ENCODE measurements at places on chromosomes 6 and 20.

- DNase-seq, result no peak
Measured at GRCh38 chr6:46815130-46815529, 21.9 kb downstream of the MEP1A start.

GRCh38 chr6:167979436-167980139 is 17.9 kb upstream of the KIF25 start:
- DNase-seq, result no peak

- no peak for DNase-seq
Measured at GRCh38 chr20:45827030-45827652, at the start of gene TNNC2. TSS of gene TNNC2 (minus strand) at chr20:45827312. CDS start at chr20:45827248, 64 bp downstream.

DNA sequence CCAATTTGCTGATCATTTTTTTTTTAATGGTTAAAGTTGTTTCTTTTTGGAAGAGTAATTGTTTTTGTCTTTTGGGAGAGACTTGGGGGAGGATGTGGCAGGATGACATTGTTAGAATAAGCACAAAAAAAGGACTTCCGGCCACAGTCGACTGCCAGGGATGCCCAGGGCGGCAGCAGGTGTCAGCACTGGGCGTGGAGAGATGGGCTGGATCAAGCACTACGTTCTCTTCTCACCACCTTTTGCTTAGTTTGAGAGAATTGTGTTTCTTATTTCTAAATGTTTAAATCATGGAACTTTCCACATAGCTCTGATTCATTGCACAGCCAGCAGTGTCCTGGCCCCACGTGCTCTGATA is 104.6 kb upstream of the FRMD1 start:
- DNase-seq, result no peak

GRCh38 chr20:62571669-62572344 is 70.5 kb upstream of the SLCO4A1 start:
- DNase-seq, result no peak

- no peak for DNase-seq
Measured at GRCh38 chr20:539848-540247, 3.7 kb downstream of the CSNK2A1 start.

DNA sequence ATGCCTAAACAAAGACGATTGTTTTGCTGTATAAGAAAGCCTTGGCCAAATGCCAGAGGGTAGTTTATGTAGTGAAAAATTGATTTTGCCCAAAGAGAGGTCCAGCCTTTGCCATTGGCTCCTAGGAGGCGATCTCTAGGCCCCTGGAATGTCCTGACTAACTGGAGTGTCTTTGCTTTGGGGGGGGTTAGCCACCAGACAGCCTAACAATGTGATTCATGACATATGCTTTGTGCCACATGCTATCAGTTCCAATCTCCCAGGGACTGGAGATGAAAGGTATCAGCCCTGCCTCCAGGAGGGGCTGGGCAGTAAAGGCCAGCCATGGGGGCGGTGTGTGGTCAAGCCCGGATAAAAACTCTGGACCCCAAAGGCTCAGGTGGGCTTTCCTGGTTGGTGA is 32.7 kb upstream of the TUBB2A start:
- DNase-seq, result no peak

DNA sequence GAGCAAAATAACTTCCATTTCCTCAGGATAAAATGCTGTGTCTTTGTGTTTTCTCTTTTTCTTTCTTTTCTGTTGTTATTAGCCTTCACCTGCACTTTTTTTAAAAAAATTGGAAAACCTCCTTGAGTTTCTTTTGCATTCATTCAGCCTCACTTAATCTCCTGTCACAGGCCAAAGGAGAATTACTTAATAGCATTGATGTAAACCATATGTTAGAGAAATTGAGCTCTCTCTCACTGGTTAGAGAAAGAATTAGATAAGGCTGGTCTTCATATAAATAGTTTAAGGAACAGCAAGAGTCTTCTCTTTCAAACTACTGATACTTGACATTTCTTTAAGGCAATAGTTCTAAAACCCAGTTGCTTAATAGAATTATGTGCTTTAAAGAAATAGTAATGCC is 564.2 kb downstream of the TFAP2B start:
- DNase-seq, result no peak

GRCh38 chr6:3209114-3210023 is 18.1 kb downstream of the TUBB2B start:
- no peak for DNase-seq

DNA sequence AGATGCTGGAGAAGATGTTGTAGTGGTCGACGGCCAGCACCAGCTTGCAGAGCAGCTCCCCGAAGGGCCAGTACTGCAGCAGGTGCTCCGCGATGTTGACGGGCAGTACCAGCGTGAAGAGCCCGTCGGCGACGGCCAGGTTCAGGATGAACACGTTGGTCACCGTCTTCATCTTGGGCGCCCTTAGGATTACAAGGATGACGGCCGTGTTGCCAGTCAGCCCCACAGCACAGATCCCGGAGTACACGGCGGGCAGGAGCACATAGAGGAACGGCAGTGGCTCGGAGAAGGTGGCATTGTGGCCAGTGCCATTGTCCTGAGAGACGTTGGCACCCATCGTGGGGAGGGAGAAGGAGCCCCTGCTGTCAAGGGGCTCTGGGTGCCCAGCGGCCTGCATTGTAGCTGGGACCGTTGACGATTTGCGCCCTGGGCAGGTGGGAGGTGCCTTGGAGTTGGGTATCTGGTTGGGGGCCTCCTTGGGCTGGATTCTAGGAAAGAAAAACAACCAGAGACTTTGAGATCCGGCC is 867 bp downstream of the NPBWR2 start:
- DNase-seq, result no peak

- DNase-seq, result no peak
Measured at GRCh38 chr6:36132246-36132895, 2.1 kb downstream of the MAPK13 start.

DNA sequence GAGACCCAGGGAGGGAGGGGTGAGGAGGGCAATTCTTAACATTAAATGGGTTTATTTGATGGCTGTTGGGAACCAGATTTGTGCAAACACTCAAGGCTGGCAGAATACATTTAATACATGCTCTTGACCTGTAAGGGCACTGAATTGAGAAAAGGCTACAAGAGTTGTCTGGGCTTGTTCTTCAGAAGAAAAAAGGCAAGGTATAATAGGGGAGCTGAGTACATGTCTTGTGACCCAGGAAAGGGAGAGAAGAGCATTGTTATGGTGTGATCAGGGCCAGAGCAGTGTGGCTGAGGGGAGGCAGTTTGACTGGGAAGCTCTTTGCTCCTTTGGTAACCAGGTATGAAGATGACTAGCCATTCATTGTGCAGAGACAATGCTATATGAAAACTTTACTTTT is 18.9 kb downstream of the KLHL31 start:
- no peak for DNase-seq

DNA sequence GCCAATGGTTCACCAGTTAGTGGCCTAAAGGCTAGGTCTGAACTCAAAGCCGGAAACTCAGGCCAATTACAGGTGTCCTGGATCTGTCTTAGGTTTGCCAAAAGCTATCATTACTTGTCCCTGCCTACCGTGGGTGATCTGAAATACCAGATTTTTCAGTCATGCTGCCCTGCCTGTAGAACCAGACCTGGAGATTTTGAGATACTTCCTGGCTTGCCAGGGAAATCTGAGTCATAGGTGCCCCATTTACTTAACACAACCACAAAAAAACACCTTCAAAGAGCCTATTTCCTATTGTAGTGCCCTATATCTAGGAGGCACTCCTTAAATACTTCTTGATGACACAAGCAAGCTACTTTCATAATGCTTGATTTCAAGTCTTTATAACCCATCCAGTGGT is 13.9 kb upstream of the RANBP9 start:
- DNase-seq, result no peak

DNA sequence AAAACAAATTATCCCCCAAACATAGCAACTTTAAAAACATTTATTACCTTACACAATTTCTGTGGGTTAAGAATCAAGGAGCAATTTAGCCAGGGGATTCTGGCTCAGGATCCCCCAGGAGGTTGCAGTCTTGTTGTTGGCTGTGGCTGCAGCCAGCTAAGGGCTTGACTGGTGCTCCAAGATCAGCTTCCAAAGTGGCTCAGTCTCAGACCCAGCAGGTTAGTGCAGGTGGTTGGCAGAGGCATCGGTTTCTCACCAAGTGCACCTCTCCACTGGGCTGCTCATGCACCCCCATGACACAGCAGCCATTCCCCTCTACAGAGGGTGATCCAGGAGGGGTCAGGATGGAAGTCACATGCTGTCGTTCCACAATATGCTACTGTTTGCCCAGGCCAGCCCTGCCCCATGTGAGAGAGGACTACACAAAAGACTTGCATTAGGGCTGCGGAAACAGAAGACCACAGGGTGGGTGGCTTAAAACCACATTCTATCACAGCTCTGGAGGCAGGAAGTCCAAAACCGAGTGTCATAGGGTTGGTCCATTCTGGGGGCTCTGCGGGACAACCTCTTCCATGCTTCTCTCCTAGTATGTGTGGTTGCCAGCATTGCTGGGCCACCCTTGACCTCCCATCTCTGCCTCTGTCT is 125.8 kb downstream of the C6orf118 start:
- no peak for DNase-seq

DNA sequence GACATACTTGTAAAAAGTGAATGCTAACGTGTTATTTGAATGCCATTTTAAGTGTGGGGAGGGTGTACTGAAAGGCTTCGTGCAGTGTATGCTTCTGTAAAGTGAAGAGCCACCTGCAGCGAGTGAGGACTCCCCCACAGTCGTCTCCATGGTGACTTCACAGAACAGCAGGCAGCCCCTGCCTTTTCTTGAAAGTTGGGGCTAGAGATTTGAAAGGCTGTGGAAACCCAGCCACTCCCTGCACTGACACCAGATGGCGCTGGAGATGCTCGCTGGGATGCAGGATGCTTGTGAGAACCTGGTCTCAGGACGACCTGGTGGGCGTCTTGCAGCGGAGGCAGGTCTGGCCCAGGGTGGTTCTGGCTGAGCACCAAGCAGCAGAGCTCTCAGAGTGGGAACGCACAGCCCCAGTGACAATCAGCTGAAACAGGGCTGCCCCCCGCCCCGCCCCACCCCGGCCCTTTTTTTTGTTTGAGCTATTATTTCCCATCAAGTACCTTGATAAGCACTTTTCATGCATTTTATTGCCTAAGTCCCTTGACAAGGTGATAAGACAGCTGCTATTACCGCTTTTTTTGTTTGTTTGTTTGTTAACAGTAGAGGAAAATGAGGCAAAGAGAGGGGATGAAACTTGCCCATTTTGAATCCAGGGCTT is 150.3 kb downstream of the SYCP2 start:
- peak; percentile 82 for DNase-seq

DNA sequence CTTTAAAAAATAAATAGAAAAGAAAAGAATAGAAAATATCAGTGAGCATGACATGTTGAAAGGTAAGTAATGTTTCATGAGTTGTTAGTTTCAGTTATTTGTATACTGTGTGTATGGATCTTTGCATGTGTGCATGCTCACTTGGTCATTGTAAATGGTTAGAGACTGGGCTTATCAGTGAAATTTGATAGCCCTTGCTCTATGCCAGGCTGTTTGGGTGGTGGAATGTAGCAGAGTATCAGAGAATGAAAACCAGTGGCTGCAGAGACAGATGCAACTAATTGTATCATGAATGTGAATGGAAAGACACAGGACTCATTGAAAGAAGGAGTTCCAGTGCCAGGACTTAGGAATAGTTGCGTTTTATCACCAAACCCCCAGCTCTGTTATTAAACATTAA is 4.2 kb downstream of the GSTA2 start:
- DNase-seq, result no peak

- no peak for DNase-seq
Measured at GRCh38 chr6:45640081-45640491, 262.4 kb upstream of the SUPT3H start.

DNA sequence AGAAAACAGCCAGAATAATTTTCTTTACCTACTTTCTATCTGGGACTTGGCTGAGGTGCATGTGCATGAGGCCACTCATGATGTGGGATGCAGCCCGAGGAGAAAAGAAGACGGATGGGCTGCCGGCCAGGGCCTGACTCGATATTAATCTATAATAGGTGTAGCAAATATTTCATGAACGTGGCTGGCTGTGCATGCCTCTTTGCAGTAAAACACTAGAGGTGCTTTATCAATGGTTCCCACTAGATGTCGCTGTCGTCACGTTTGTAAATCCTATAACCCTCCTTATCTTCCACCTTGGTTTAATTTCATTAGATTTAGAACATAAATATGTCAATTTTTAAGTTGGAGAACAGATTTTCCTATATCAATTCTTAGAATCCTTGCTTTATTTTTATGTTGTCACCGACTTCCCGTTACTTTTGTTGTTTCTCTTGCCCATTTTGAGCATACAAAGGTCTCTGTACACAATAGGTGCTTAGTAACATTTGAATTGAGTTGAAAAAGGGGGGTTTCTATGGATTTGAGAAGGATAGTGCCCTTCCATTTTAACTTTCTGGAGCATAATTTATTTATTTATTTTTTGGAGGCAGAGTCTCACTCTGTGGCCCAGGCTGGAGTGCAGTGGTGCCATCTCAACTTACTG is 19.6 kb upstream of the FERMT1 start:
- DNase-seq, result peak; percentile 55

DNA sequence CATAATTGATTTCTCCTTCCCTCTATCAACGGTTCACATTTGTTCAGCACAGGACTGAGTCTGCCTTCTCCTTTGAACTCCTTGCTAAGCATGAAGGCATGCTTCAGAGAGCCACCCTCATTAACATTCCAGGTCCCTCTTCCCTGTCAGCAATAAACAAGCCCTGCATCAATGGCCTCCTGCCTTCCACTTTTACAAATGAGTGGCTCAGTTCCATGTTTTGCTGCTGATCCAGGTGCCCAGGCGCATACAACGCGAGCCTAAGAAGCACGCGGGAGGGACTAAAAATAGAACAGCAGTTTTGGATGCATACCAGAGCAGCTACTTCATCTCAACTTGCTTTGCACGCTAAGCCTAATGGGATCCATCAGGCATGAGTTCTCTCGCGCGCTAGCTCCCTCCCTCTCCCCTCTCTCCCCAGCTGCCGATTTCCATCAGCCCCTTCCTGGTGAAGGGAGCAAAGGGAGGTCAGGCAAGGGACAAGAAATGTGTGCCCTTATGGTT is 53.4 kb downstream of the TRAF3IP2 start:
- no peak for DNase-seq

GRCh38 chr6:72969666-72970065 is 255.6 kb downstream of the KHDC1L start:
- DNase-seq, result no peak

- DNase-seq, result no peak
Measured at GRCh38 chr6:88455317-88455716, 289.2 kb upstream of the CNR1 start.

GRCh38 chr20:37189416-37190016 is 10.2 kb upstream of the MROH8 start:
- DNase-seq, result no peak

DNA sequence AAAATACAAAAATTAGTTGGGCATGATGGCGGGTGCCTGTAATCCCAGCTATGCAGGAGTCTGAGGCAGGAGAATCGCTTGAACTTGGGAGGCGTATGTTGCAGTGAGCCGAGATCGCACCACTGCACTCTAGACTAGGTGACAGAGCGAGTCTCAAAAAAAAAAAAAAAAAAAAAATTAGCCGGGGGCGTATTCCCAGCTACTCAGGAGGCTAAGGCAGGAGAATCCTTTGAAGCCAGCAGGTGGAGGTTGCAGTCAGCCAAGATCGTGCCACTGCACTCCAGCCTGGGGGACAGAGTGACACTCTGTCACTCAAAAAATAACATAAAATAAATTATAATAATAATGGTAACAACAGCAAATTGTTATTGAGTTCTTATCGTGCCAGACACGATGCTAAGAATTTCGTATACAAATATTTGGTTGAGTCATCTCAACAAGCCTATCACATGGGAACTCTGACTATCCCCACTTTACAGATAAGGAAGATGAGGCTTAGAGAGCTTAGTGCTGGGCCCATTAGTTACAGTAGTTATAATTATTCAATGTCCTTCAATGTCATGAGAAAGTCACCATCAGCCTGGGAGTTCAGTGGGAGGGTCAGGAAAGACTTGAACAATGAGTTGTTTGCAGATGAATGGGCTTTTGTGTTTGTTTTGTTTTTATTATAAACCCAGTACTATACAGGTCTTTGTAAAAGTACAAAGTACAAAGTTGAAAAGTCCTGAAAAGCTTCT is 19.4 kb downstream of the C6orf15 start:
- DNase-seq, result no peak

Measured in endothelial cell (in vitro differentiated cells).